NB4 (cell line): ENCODE measurements at places on chromosomes 6 and 20.
A peak's percentile ranks its signal among the peaks of the same experiment; 100 is the strongest.

- DNase-seq, result peak; percentile 48
These were observed 12.8 kb upstream of the BPI start for GRCh38 chr20:38290829-38291814.

GRCh38 chr20:10670501-10671220, 3.1 kb downstream of the JAG1 start:
- peak; percentile 58 for DNase-seq

DNA sequence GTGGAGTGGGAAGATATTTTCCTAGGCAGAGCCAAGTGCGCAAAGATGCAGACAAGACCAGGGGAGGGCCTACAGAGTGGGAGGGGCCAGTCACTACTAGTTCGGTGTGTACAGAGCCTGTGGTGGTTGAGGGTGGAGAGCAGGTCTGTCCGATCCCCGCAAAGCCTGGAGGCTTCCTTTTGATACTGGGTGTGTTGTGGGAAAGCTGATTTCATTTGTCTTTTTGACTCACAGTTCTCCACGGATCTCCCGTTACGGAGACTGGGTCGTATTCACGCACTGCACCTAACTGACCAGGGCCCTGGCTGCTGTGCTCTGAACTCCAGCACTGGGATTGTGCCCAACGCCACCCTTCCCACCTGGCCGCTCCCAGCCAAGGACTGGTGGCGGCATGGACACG, 1.4 kb upstream of the TIAM2 start:
- DNase-seq, result no peak

DNA sequence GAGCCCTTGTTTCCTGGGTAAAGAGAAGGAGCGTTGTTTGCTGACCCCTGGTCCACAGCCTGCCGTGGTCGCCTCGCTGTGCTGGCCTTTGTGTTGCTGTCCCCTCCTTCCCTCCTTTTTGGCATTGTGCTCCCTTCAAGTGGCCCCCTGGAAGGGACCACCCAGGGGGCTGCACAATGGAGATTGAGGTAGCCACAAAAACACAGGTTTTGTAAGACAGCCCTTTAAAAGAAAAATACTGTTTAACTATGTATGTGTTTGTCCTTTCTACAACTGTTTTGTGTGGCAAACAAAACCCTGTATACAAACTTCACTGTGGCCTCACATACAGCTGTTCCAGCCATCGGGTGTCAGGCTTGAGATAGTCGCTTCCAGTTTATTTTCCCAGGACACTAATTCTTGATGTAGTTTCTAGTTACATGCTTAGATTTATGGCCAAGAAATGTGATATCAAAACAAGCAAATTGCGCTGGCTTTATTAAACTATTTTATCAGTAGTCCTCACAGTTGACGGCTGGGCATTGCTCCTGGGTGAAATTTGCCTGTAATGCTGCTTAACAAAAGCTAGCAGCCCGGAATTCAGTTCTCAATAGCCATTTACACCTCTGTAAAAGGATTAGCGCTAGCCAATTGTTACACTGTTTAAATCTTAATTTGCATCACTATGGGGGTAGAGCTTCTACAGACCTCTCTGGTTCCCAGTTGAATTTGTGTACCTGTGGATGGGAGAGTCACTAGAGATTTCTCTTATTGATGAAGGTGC, 64.1 kb downstream of the KIZ start:
- DNase-seq, result no peak

DNA sequence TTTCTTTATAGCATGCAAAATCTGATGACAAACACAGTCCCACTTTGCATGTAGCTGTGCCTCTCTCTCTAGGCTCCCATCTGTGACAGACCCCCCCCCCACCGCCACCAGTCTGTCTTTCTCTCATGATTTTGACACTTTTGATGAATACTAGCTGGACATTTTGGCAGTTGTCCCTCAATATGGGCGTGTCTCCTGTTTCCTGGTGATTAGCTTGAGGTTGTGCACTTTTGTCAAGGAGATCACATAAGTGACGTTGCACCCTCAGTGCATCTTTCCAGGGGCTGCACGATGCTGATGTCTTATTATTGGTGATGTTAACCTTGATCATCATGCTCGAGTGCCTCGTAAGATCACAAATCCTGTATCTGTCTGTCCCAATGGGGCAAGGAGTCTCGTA, 155.1 kb downstream of the EYA2 start:
- DNase-seq, result no peak

DNA sequence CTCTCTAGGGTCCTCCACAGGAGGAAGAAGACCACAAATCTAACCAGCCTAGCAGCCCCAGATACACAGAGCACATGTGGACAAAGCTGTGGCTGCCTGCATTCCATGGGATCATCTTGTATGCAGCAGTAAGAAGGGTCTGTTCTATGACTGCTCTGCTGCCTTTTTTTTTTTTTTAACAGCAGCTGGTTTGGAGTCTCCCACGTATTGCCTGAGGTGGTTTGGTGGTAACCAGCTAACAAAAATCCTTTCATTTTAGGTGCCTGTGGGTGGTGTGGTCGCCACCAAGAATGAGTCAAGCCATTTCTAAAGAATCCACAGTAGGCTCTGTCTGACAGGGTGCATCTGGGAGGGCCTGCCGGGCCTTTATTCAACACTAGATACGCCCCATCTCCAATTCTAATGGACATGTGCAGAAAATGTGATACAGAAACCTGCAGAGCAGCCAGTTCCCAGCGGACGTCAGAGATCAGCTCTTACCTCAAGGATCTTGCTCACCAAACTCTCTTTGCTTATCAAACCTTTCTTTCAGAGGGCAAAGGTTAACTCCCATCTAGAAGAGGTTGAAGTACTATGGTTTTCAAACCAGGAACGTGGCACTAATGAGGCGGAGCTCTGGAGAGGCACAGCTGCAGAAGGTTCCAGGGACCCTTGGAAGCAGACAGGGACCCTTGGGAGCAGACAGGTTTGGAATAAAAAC, 32.0 kb downstream of the GNAS-AS1 start:
- DNase-seq, result peak; percentile 92

- no peak for DNase-seq
These were observed 15.9 kb downstream of the OR2A4 start for GRCh38 chr6:131685266-131685780.

DNA sequence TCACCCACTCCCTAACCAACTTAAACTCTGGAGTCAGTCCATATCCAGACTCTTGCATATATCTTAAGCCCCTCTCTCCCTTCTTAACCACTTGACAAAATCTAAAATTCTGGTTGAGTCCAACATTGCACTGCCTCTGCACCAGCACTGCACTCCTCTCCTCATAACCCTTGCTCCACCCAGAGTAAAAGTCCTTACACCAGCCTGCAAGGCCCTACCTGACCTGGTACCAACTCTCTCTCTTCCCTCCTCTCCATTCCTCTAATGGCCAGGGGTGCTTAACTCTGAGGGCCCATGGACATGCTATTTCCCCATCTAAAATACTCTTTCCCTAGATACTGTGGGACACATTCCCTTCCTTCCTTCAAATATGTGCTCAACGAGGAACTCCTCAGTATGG, 21.0 kb downstream of the STX7 start:
- DNase-seq, result no peak

GRCh38 chr6:158211273-158212055, 43.3 kb downstream of the GTF2H5 start:
- DNase-seq, result no peak

GRCh38 chr6:109321752-109322151, 60.5 kb downstream of the CD164 start:
- DNase-seq, result no peak

DNA sequence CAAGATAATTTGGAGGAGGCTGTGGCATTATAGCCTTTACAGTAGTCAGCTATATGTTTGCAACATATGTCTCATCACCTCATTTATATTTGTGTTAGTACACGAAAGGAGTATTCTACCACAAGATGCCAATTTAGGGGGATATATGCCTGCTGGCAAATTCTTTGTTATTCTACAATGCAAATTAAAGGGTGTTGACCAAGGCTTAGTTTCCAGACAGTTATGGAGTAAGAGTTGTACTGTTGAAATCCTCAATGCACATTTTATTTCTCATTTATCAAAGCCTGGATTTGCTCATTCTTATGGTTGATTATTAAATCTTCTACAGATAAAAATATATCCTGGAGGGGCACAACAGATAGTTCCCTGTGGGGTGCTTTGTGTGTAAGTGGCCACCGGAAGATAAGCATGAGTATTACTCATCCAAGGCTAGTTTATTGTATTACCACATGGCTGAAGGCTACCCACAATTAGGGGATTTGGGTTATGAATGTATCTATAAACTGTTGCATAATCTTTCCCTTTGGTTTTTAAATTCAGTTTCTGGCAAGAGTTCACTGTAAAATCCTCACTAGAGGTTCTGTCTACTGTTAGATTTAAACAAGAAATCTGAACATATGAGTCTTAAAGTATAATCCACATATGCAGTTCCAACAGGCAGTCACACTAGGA, 9.0 kb downstream of the CST9 start:
- peak; percentile 74 for DNase-seq

- DNase-seq, result no peak
These were observed 54.5 kb downstream of the KCNB1 start for GRCh38 chr20:49427751-49428518.
